Activated T-cell treated with anti-CD3 and anti-CD28 coated beads, Interleukin-2, amount 50 U/mL, for 4 hours (primary cell): ENCODE measurements at places on chromosomes 16 and 17. TPM values are rescaled to one million over a fixed set of nuclear protein-coding genes. Genes with fewer than 3 reads are reported as not detected.
A peak's percentile ranks its signal among the peaks of the same experiment; 100 is the strongest.

DNA sequence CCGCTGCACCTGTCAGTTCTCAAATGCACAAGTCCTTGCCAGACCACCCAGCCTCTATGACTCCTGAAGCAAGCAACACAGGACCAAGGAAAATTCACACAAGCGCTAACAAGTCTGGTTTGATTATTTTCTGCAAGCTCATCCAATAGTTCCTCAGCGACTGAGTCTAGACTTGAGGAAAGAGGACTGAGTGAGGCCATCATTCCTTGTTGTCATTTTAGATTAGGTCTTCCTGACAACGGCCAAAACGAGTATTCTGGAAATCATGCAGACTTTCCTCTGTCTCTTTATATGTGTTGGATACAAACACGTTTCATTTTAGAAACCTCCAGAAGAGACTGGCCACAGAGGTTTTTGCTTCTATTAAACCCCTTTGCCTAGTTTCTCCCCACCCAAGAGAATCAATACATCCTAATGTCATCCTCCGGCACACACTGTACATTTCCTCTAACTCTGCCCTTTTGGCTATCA, 561 bp downstream of the CCDC47 start:
- no peak for DNase-seq

- no peak for DNase-seq
These were observed at the start of gene CIBAR2 for GRCh38 chr16:85112364-85112763. CIBAR2 (minus strand) TSS chr16:85112472; CDS start chr16:85112352, 120 bp downstream.

Gene CDRT15L2
- not detected for total RNA-seq

- no peak for DNase-seq
These were observed 83.9 kb upstream of the FBXO47 start for GRCh38 chr17:39051001-39051585.

DNA sequence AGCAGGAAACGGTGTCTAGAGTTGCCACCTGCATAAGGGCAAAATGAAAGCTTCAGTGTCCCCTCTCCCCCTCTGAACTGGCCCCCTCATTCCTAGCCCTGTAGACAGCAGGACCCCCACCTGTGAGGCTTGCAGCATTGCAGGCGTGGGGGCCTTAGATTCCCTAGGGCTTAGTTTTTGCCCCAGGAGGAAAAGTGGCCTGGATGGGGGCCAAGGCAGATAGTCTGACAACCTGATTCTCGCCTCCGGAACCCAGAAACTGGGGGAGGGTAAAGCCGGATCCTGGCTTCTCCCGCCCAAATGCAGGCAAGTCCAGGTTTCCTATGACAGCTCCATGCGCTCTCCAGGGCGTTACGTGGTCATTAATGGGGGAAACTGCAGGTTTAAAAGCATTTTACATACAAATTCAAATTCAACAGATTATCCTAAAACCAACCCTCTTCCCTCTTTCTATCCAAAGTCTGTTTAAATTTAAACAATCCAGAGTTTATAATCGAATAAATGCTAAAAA, 678 bp upstream of the HOXB6 start:
- no peak for DNase-seq

Gene PMP22
- total RNA-seq: not detected

- DNase-seq: no peak
These were observed 12.6 kb upstream of the ASGR1 start for GRCh38 chr17:7191571-7192270.

DNA sequence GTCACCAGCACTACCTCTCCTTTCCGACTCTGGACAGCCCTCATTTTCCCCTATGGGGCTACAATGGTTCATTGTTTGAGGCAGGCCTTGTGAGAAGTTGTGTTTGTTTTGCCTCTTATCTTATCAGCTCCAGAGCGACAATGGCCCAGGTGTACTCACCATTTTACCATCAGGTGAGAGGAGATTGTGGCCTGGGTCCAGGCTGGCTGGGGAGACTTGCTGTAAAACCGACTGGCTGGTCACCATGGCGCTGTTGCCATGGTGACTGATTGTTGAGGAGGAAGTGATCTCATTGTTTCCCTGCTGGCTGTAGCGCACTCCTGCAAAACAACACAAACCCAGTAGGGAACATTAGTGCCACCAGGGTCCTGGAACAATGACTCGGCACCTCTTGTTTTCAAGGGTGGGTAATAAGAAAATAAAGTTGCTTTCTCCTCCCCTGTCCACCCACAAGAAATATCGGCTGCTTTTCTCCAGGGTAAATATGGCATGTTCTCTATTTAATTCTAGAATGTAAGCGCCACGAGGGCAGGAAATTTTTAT, 34.4 kb downstream of the HNF1B start:
- no peak for DNase-seq

- no peak for DNase-seq
These were observed 30.5 kb downstream of the ADCY7 start for GRCh38 chr16:50296807-50297206.

DNA sequence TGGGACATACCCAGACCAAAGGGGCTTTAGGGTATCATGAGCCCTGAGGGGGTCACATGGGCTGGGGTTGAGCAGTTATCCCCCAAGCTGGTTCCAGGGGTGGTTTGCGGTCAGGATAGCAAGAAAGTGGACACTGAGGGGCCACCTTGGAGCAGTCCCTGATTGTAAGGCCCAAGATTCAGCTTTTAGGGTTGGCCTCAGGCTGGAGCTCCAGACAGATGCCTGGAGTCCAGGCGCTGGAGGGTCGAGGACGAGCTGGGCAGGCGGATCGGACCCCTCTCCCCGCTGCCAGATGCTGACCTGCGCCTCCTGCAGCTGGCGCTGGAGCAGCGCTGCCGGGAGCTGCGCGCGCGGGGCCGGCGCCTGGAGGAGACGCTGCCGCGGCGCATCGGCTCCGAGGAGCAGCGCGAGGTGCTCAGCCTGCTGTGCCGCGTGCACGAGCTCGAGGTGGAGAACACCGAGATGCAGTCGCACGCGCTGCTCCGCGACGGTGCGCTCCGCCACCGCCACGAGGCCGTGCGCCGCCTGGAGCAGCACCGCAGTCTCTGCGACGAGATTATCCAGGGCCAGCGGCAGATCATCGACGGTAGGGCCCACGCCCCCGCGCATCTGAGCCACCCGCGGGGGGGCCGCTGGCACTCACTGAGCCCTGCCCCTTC, 10.0 kb downstream of the BTBD17 start:
- no peak for DNase-seq

Gene ACSM2A
- 0.24 TPM for total RNA-seq

- peak; percentile 55 for DNase-seq
These were observed 53.2 kb downstream of the NT5M start for GRCh38 chr17:17356149-17356930.
